ENCODE measurements at places on chromosomes 13 and 19.

DNA sequence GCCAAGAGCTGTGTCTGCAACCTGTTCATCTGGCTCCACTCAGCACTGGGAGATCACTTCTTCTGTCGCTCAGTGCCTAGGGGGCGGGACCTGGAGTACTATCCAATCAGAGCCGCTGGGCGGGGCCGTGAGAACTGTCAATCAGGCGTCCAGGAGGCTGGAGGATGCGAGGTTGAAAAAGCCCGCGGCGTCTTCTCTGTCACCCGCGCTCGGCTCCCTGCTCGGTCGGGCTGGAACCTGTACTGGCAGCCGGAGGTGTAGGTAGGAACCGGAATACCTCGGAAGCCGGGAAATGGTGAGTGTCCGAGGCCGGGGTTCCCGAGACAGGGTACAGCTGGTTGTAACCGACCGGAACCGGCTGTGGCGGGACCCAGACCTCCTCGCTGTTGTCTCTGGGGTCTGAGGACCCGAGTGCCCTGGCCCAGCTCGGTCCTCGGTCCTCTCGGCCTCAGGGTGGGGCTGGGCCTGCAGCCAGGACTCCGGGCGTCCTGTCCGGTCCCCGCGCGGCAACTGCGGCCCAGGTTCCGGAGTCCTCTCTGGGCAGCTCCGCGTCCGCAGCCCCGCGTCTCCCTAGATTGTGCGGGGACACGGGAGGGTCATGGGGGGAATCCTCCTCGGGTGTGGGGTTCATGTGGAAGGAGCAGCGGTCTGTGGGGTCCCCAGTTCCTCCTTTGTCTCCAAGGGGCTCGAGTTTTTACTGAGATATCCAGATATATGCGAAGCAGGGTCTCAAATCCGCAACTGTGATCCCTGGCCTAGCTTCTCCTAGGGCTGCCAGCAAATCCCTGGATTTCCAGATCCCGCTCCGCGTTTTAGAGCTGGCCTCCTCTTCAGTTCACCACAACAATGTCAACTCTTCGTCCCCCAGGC lies 42.6 kb downstream of the ZNF627 start:
- DNase-seq, result peak; percentile 76

DNA sequence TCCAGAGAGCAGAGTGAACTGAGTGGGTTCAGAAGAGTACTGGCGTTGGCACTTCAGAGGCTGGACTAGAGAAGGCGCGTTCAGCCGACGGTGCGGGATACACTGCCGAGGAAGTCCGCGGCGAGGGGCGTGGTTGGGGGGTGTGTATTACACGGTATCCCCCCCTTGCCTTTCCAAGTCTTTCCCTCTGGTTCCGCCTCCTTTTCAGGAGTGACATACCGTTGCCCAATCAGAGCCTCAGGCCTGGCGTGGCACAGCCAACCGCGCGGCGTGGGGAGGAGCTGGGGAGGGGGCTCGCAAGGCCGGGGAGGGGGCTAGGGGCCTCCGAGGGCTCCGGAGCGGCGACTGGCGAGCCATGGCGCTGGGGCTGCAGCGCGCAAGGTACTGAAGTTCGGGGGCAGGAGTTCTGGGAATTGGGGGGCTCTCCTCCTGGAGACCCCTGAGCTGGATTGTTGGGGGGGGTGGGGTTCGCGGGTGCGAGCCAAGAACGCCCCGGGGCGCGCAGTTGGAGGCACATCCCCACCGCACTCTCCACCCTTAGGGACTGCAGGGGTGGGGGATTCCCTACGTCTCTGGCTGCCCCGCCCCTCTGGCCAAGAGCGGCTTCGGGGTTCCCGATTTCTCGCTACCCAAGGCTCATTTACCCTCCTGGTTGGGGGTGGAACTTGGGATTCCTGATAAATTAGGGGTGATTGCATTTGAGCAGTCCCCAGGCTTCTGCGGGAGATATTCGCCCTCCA lies at the start of gene HIF3A:
Gene HIF3A, plus strand, starts transcription at position 321 of the 740 bp plus-strand sequence. Its CDS starts 35 bp downstream, at position 356.
- no peak for DNase-seq

GRCh38 chr19:45939792-45940514 lies 25.4 kb upstream of the NANOS2 start:
- DNase-seq, result no peak

DNA sequence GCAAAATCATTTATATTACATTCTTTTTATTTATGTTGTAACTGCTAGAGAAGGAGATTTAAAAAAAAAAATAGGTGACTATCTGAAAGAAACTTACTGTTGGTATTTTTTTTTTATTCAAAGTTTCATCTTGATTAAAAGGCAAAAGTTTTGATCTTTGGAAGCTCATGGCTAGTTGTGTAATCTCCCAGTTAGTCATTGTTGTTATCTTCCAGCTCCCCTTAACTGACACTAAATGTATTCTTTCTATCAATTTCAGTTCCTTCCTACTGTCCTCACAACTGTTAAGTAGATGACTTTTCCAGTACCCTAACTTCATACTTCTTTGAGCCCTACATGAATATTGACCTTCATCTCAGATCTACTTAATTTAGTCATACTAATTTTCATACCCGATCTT lies 71.1 kb downstream of the PIBF1 start:
- no peak for DNase-seq

GRCh38 chr19:326871-327270 lies 17.7 kb downstream of the MIER2 start:
- DNase-seq, result no peak

DNA sequence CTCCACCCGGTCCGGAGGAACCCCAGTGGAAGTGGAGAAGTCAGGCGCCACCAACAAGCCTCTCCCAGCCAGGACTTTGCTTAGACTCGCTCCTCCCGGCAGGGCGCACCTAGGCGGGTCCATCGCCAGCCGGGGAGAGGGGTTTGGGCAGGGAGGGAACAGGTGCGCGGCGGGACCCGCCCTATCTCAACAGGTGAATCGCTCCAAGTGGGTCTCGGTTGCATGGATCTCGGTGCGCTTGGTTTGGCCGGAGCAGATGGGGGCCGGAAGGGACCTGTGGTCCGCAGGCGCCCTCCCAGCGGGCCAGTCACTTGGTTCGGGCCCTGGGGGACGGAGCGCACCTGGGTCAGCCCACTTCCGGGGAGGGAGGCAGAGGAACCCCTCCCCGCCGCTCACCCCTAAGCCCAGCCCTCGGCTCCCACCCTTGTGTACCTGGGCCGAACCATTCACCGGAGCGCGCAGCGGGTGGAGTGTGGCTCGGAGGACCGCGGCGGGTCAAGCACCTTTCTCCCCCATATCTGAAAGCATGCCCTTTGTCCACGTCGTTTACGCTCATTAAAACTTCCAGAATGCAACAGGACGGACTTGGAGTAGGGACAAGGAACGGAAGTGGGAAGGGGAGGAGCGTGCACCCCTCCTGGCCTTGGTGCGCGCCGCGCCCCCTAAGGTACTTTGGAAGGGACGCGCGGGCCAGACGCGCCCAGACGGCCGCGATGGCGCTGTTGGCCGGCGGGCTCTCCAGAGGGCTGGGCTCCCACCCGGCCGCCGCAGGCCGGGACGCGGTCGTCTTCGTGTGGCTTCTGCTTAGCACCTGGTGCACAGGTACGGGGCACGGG lies at the start of gene LSR:
Gene LSR, plus strand, starts transcription at position 693 of the 836 bp plus-strand sequence. Its CDS starts 21 bp downstream, at position 714.
- DNase-seq, result peak; percentile 29

DNA sequence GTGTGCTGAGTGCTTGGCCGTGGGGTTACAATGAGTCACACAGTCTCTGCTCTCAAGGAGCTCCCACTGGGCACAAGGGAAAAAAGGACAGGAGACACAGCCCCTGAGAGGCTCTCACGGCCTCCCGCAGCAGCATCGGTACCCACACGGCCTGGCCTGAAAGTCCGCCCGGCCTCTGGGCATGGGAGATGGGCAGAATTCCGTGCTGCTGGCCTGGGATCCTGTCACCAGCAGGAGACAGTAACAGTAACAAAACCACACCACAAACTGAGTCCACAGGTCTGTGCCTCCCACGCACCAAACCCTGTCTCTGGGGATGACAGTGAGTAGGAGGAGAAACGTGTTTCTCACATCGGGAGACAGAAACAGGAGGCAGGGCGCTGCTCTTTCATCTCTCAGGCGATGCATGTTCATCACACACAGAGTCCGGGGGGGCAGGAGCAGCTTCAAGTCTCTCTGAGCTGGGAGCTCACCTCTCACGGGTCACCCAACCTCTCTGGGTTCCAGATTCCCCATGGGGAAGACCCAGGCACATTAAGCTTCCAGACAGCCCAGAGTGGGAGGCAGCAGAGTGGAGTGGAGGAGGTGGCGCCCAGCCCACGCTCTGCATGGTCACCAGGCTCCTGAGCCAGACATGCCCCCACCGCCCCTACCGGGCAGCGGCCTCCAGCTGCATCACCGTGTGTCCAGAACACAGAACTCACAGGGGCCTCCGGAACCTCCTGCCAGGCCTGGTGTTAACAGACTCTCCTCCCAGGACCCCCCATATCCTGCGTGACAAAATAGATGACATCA lies 124.7 kb upstream of the VSTM2B start:
- DNase-seq, result no peak

DNA sequence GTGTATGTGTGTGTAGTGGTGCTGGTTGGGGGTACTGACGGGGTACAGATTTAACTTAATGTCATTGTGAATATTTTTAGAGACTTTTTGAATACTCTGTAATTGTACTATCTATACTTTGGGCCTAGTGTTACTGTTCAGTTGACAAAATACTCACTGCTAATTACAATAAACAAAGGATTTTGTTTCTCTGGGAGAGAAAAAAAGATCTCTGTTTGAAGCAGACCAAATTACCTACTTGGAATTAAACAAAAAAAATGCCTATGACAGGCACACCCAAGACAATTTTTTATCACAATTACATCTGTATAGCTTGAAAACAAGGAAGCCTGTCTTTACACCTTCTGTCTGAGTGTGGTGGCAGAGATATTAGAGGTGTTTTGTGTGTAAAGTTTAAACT lies 45.1 kb downstream of the OLFM4 start:
- DNase-seq, result no peak

- no peak for DNase-seq
Measured at GRCh38 chr13:110629735-110630134, 14.4 kb downstream of the NAXD start.

GRCh38 chr13:33033986-33034385 lies 17.8 kb downstream of the KL start:
- DNase-seq, result no peak

- no peak for DNase-seq
Measured at GRCh38 chr13:64078025-64078424, 2662.4 kb upstream of the PCDH20 start.

- DNase-seq, result no peak
Measured at GRCh38 chr13:84606616-84607015, 724.3 kb upstream of the SLITRK1 start.

GRCh38 chr13:107202371-107203023 lies 634.6 kb upstream of the ARGLU1 start:
- no peak for DNase-seq

DNA sequence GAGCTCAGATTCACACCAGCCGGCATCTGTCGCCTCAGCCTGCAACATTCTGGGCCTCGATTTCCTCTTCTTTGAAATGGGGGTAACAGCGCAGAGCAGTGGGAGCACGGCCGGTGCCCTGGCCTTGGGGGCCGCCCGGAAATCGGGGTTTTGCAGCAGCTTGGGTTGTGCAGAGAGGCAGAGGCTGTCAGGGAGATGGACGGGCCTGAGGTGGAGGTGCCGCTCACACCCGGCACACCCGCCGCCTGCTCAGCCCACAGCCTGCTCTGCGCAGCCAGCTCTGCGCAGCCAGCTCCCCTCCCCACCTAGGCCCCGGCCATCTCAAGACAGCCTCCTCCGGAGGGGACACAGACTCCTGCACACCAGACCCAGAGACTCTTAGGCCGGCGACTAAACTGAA lies 10.6 kb downstream of the KLF2 start:
- DNase-seq, result no peak

DNA sequence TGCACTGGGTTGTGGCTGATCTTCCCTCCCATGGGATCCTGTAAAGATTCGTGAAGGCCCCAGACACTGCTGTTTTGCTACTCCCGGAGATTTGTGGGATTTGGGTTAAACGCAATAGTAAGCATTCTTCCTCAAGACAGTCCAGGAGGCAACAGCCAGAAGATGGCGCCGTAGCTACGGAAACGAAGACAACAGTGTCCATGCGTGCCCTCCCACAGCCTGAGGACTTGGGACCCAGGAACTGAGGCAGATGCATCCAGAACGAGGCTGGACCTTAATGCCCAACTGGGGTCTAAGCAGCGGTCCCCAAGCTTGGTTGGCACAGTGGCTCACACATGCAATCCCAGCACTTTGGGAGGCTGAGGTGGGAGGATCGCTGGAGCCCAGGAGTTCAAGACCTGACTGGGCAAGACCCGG lies 57.6 kb upstream of the ZNF507 start:
- no peak for DNase-seq

DNA sequence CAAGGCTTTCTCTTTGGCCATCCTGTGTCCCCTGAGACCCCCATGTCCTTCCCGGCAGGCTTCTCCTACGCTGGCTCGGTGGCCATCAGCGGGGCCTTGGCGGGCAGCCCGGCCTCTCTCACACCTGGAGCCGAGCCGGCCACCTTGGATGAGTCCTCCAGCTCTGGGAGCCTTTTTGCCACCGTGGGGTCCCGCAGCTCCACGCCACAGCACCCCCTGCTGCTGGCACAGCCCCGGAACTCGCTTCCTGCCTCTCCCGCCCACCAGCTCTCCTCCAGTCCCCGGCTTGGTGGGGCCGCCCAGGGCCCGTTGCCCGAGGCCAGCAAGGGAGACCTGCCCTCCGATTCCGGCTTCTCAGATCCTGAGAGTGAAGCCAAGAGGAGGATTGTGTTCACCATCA lies 14.2 kb downstream of the PLEKHJ1 start:
- no peak for DNase-seq

DNA sequence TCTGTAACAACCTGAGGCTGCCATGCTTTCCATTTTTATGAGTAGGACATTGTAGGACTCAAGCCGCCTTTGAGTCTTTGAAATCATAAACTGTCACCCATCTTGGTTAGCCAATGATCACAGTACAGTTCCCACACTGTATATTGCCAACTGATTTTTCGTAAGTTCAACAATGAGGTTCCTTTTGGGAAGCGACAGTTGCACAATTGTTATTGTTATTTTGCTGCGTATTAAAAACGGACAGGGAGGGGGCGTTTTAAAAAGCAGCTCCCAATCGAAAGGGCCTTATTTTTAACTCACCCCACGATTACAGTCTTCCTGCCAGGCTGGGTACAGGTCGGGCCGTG lies 601 bp downstream of the SLC46A3 start:
- no peak for DNase-seq

DNA sequence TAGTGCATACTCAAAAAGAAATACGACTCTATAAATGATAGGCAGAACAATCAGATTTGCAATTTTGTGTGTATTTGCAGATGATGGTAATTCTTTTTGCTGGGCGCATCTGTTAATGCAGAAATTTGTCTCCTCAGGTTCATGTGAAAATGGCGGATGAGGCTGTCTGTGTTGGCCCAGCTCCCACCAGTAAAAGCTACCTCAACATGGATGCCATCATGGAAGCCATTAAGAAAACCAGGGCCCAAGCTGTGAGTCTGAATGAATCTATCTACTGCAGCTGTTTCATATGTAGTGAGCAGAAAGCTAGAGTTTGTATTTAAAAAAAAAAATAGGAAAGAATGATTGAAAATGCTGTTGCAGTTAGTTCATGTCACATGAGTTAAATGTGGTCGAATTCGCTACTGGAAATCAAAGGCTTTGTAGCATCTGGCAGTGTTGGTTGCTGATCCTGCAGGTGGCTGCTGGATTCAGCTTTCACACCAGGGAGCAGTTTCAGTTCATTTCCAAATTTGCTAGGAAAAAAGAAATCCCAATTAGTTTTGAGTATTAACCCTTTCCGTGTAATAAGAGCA lies 66.0 kb downstream of the PCCA start:
- no peak for DNase-seq

All from stimulated activated CD8-positive, alpha-beta memory T cell treated with anti-CD3 and anti-CD28 coated beads, Interleukin-4, amount 100 ng/mL, for 4 hours (primary cell).